ENCODE measurements at places on chromosomes 7 and 10. TPM values are rescaled to one million over a fixed set of nuclear protein-coding genes. Genes with fewer than 3 reads are reported as not detected.

The LRGUK gene
- 0.03 TPM for polyA plus RNA-seq

The SGMS1 gene
- 7.6 TPM for polyA plus RNA-seq

The SPDYE8 gene
- not detected for polyA plus RNA-seq

The PNLIPRP1 gene
- 2.7 TPM for polyA plus RNA-seq

The IL6 gene
- 2.2 TPM for polyA plus RNA-seq
